Left lobe of liver (tissue), 2 donors: ENCODE measurements at places on chromosomes 16 and 17. TPM values are rescaled to one million over a fixed set of nuclear protein-coding genes. Genes with fewer than 3 reads are reported as not detected.

GRCh38 chr17:68326681-68327080 lies 35.4 kb downstream of the ARSG start:
- no peak for DNase-seq

DNA sequence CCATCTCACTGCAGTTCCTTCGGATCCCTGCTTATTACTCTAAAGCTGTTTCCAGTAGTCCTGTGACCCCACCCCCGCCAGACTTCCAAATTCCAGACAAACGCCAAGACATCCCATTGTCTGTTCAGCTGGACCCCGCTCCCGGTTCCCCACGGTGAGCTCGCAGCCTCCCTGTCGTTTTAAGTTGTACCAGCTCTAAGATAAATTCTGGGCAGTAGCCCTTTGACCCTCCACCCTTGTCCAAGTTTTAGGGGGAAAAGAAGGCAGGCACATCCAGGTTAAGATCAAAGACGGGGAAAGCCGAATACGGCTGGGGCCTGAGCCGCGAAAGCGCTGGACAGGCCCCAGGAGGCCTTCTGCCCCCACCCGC lies 589 bp downstream of the ARL6IP1 start:
- no peak for DNase-seq

Gene TEX19
- total RNA-seq = not detected

Gene CLDN9
- total RNA-seq = 1.5 TPM

DNA sequence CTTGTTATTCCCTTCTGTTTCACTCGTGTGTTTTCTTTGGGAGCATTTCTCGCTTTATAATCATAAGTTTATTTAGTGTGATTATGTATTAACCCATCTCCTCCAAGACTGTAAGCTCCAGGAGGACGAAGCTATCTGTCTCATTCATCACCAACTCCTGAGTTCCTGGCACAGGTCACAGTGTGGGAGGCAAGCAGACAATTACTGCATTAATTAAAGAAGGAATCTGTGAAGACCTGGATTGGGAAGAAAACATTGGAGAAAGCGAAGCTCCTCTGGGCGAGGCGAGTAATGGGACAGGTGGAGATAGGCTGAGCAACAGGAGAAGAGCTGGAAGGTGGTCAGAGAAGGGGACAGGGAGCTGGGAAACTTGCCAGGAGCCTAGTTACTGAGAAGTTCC lies 7.8 kb upstream of the CAMKK1 start:
- no peak for DNase-seq

DNA sequence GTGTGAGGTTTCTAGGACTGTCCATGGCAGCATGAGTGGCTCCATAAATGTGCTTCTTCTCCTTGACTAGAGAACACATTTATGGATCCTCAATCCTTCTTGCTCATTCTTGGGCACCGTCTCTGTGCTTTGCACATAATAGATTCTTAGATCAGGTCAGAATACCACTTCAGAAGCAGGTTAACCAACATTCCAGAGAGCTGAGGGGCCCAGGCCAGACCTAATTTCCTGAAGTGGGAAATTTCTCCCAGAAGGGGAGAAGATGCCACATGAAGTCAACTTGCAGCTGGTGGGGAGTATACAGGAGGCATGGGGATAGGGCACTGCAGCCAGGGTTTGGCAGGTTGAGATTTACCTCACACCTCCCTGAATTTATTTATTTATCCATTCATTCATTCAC lies 24.4 kb upstream of the VAT1L start:
- DNase-seq = no peak

DNA sequence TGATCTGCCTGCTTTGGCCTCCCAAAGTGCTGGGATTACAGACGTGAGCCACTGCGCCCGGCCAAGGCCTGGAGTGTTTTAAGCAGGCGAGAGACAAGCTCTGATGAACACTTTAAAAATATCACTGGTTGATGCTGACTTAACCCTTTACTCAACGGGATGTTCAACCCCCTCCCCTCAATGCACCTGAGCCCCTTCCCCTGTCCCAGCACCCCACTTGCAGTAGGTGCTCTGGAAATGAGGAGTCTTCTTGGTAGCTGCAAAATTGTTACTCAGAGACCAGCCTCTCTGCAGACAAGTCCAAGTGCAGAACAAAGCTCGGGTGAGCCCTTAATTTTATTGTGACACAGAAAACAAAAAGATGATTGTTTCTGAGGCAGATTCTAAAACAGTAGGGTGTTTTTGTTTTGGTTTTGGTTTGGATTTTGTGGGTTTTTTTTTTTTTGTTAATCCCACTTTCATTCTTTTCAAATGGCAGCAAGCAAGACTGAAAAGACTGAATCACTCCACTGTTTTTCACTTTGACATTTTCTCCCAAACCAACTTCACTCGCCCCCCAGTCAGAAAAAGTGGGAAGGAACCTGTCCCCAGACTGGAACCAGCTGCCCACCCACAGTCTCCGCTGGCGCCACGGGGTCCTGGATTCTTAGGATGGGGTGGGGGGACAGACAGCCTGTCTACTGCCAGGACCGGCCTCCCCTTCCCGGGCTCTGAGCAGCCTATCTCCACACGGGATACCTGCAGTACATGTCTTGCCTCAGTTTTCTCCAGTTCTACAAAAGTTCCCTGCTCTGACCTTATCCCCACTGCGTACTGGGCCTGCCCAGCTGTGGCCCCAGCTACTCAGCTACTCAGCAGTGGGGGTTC lies 5.2 kb upstream of the PLLP start:
- no peak for DNase-seq

DNA sequence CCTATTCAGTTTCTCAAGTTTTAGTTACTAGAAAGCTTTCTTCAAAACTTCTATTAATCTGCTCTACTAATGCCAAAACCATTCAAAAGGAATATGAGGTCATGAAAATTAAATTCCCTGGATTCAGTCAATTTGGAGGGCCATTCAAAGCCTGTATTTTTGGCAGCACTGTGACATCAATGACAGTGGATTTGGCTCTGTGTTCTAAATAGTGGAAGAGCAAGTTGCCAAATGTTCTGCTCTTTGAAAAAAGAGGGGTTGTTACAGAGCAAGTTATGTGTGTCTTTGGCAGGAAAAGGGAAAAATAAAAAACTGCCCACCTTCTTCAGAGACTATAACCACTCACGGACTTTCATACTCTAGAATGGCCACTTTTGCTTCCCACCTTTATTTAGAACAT lies 3.2 kb upstream of the C16orf46 start:
- DNase-seq = no peak

GRCh38 chr16:52465711-52466267 lies 81.2 kb downstream of the TOX3 start:
- no peak for DNase-seq

DNA sequence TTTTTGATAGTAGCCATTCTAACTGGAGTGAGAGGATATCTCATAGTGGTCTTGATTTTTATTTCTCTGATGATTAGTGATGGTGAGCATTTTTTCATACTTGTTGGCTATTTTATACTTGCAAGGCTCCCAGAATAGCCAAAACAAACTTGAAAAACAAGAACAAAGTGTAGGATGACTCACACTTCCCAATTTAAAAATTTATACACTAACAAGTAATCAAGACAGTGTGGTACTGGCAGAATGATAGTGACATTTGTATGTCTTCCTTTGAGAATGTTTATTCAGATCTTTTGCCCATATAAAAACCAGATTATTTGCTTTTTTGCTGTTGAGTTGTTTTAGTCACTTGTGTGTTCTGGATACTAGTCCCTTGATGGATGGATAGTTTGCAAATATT lies 17.8 kb downstream of the SPECC1 start:
- DNase-seq = no peak

DNA sequence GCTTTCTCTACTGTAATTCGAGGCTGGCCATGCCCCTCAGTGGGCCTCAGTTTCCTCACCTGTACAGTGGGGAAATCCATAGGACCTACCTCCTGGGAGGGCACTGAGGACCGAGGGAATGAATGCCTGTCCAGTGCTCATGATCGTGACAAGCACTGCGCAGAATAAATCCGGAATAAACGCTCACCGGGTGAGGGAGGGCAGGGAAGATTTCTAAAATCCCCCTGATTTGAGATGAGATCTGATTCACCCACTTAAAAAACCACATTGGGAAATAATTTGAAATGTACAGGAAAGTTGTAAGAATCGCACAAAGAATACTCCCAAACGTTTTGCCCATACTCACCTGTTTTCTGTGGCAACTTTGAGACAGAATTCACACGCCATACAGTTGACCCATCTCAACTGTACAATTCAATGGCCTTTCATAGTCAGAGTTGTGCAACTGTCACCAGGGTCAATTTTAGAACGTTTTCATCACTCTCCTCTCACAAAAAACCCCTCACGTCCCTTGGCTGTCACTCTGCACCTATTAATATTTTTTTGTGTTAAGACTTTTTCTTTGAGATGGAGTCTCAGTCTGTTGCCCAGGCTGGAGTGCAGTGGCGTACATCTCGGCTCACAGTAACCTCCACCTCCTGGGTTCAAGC lies 49.8 kb downstream of the IRF8 start:
- DNase-seq = no peak

Gene NBR1
- total RNA-seq = 55.2 TPM
